CD4-positive, alpha-beta T cell treated with Interleukin-10 for 1 hour (primary cell): ENCODE measurements at places on chromosomes 3 and 15.

DNA sequence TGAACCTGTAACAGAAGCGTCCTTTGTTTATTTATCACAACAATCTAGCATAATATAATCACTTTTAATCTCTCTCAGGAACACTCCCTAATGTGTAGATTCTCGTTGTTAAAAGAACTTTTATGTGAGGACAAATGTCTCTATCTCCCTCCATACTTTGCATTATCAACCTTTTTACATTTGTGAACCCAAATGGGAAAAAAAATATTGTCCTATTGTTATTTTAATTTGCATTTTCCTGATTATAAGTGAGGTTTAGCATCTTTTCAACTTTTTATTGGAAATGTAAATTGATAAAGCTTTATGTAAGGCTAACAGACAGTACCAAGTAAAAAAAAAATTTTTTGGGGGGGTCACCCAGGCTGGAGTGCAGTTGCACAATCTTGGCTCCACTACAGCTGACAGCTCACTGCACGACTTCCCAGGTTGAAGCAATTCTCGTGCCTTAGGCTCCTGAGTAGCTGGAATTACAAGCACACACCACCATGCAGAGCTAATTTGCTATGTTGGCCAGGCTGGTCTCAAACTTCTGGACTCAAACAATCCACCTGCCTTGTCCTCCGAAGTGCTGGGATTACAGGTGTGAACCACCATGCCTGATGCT is 33.0 kb upstream of the DENND4A start:
- DNase-seq: no peak

GRCh38 chr3:12339701-12340480 is 51.0 kb downstream of the PPARG start:
- no peak for DNase-seq

DNA sequence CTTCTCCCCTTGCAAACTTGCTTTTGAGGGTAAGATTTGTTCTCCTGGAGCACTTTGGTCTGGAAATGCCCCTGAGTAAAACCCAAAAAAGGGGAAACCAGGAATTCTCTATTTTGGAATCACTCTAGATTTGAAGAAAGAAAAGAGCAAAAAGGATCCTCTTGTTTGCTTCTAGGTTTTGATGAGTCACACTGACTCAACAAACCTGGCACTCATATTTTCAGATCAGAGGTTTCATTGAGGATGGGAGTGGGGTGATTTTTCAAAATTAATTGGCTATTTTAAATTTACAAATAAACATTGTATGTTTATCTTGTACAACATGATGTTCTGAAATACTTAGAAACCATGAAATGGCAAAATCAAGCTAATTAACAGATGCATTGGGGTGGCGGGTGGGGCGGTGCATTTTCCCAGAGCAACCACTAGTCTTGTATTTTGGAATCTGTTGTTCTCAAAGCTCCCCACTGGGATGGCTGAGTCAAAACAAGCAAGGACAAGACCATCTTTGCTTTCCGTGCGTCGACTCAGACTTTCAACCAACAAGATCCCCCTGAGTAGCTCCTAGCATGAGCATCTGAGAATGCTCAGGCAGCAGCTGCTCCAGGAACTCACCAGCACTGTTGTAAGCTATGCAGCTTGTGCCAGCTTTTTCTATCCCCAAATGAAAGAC is 451.4 kb downstream of the WDR72 start:
- no peak for DNase-seq

DNA sequence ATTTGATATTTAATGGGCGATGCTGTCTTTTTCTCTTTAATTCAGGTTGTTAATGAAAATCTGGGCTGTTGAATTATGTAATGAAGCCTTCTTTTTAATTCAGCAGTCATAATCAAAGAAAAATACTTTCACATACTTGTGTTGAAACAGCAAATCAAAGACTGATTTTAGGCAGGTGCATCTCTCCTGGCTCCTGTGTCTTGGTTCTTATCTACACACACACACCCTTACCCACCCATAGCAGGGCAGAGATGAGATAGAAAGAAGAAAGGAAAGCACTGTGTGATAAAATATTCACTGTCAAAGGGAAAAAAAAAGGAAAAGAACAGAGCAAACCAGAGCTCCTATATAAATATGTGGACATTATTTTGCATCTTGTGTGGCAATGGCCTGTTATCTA is 130.6 kb upstream of the CGNL1 start:
- DNase-seq: no peak

GRCh38 chr15:82133251-82133650 is 87.4 kb upstream of the MEX3B start:
- no peak for DNase-seq

DNA sequence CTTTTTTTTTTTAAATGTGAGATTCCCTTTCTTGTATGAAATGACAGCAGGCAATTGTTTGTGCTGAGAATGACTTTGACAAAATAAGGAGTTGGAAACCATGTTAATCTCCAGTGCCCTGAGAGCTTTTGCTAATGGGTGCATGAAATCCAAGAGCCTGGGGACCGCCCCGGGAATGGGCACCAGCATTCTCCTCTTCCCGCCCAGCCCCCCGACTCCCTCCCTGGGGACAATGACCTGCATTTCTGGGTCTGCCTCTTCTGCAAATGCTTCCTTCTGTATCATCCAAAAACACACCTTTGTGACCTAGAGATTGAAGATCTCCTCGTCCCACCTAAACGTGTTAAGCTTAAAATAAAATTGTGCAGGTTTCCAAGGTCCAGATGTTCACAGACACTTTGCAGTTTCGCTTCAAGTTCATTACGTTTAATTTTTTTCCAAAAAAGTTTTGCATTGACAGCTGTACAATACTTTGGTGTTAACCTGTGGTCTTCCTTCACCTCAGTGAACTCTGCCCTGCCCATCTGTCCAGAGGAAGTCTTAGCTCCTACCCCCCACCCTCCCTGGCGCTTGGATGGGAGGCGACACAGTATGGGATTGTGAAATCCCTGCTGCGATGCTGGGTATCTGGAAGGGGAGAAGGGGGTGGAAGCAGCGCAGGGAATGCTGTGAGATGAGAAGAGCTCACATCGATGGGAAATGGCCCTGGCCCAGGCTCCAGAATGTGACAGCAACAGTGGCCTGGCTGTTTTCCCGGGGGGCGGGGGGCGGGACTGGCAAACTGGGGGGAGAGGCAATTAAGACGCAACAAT is 50.1 kb downstream of the TLE3 start:
- DNase-seq: no peak

DNA sequence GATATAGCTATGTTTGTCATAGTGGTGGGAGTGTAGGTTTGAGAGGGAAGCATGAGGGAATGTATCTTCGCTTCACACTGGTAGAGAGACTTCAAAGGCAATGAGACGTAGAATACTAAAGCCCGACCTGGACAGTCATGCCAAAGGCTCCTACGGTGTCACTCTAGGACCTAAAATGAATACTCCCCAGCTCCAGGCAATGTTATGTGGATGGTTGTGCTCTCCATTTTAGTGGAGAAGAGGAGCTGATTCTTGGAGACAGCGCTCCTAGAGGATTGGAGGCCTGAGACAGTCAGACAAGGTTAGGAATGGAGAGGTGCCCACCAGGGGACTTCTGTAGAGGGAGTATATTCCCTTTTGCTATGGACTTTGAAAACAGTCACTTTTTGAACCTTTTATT is 260.1 kb downstream of the MEX3B start:
- no peak for DNase-seq

DNA sequence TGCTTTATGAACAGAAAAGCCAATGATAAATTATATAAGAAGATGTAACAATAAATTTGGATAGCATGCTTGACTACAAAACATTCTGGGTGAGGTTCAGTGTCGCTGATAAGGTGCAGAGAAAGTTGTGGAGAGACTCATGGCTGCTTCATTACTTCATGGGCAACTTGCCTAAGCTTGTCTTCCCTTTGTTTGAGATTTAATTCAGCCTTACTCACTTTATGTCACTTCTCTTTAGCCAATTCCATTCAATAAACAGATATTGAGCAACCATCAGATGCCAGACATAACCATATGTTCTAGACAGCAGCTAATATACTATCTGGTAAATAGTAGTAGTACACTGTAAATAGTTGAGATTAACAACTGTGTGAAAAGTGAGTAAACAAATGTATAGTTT is 401.5 kb upstream of the FRG2C start:
- DNase-seq: no peak

GRCh38 chr3:126517986-126518778 is 609 bp upstream of the UROC1 start:
- no peak for DNase-seq

- DNase-seq: no peak
Observed at GRCh38 chr3:177157492-177157891, 39.8 kb downstream of the TBL1XR1 start.

DNA sequence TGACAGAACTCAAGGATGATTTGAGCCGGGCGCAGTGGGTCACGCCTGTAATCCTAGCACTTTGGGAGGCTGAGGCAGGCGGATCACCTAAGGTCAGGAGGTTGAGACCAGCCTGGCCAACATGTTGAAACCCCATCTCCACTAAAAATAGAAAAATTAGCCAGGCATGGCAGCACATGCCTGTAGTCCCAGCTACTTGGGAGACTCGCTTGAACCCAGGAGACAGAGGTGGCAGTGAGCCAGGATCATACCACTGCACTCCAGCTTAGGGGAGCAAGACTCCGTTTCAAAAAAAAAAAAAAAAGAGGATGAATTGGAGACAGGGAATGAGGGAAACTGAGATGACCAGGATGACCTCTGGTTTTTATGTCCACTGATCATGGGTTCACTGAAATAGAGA is 60.4 kb upstream of the CDIN1 start:
- DNase-seq: no peak

DNA sequence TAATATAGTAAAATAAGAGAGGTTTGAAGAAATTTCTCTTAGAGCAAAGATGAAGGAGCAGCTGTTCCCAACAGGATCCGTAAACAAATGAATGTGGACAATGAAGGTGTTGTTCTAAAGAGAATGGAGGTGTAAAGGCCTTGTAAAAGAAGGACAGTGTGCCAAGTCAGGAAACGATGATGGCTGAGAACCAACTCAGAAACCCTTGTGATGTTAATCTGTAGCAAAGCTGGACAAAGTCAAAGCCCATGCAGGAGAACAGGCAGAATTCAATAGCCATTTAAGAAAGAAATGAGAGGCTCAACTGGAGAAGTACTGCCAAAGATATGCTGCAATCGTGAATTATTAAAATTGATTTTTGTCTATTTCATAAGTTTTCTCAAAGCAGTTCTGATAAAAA is 192.2 kb downstream of the MBNL1 start:
- no peak for DNase-seq

DNA sequence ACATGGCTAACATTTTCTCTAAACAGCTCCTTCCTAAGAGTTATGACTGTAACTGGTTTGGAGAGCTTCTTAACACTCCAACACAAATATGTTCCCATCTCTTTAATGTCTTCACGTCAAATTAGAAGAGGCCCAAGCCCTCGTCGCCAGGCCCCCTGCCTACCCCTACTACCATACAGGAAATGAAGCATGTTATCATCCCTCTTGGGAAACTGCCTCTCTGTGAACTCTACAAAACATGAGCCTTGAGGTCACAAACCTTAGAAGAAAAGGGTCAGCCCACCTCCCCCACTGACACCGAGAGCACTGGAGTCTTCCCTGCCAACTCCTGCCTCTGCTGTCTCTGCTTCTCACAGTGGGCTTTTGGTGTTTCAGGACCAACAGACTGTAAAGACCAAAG is 243.1 kb upstream of the STT3B start:
- DNase-seq: no peak

- DNase-seq: no peak
Observed at GRCh38 chr3:55329849-55330248, 157.3 kb downstream of the WNT5A start.

- DNase-seq: peak; percentile 8
Observed at GRCh38 chr15:65631503-65631902, 9.8 kb downstream of the SLC24A1 start.

DNA sequence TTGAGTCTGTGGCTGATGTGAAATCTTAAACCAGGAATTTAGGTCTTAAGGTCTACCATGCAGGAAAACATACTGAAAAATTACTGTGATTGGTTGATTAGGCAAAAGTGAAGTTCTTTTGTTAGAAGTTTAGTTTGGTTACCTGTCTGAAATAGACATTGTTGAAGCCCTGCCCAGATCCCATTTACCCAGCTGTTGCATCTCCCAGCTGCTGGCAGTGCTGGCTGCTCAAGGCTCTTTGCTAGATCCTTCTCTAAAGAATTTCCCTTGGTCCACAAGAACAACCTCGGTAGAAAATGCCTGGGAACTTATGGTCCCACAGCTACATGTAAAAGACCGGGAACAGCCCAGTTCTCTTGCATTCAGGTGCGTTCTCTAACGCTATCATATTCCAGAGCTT is 137.3 kb downstream of the EDEM1 start:
- DNase-seq: no peak

- DNase-seq: peak; percentile 12
Observed at GRCh38 chr3:13229273-13229949, 156.2 kb upstream of the IQSEC1 start.

- no peak for DNase-seq
Observed at GRCh38 chr15:100711516-100712021, 109.2 kb downstream of the ASB7 start.

GRCh38 chr15:74406992-74407705 is 26.6 kb downstream of the SEMA7A start:
- no peak for DNase-seq

- no peak for DNase-seq
Observed at GRCh38 chr3:42077785-42078184, 13.4 kb upstream of the TRAK1 start.

DNA sequence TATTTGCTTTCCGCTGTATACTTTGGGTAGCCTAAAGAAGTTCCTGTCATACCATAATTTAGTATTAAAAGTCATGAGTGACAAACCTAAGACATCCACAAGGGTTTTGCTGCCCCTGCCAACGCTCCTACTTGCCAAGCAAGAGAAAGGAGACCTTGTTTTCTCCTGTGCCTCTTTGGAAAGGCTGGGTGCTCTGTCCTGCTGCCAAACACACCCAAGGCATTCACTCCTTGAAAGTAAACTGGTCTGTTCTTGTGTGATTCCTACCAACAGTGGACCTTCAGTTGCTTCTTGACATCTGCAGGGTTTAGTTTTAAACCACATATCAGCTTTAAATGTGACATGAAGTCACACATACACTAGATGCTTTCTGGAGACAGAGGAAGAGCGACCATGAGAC is 295.4 kb downstream of the SLC9A9 start:
- DNase-seq: no peak

DNA sequence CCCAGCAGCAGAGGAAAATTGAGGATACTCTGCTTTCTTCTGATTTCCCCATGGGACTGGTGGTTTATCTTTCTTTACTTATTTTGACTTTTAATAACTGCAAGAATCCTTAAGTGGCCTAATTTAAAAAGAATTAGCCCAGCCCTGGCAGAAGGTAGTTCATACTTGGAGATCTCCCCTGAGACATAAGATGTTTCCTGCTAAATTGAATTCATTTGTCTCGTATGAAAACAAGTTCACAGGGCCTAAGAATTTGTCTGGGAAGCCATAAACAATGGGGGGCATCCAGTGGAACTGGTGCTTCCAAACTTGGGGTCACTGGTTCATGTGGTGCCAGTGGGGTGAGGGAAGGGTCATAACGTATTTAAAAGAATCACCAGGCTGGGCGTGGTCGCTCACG is 283.1 kb upstream of the RASGRP1 start:
- DNase-seq: no peak

DNA sequence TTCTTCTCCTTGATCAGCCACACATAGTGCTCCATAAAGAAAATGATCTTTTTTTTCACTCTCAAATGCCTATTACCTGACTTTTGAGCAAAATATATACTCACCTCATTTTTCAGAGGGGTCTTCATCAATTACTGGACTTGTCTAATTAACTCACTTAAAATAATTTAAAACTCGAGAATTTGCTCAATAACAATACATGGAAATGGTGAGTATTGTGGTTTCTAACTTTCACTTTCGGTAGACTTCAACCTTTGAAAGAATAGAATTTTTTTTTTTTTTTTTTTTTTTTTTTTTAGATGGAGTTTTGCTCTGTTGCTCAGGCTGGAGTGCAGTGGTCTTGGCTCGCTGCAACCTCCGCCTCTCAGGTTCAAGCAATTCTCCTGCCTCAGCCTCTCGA is 17.7 kb upstream of the EPHB1 start:
- DNase-seq: no peak
